Activated T-cell treated with anti-CD3 and anti-CD28 coated beads, Interleukin-2, amount 50 U/mL, for 48 hours (primary cell): ENCODE measurements at places on chromosomes 1 and 21.

DNA sequence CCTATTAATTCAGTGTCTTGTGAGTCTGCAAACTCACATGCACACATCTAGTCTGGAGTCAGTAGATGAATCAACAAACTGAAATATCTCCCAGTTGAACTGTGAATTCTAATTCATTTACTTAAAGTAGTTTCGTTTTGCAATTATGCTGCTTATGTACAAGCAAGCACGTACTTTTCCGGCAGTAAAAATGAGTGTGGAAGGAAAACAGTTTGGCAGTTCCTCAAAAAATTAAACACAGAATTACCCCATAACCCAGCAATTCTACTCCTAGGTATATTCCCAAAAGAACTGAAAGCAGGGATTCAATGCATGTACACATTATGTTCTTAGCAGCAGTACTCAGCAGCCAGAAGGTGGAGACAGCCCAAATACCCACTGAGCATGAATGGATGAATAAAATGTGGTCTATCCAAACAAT, 49.3 kb downstream of the GNB1 start:
- no peak for DNase-seq

DNA sequence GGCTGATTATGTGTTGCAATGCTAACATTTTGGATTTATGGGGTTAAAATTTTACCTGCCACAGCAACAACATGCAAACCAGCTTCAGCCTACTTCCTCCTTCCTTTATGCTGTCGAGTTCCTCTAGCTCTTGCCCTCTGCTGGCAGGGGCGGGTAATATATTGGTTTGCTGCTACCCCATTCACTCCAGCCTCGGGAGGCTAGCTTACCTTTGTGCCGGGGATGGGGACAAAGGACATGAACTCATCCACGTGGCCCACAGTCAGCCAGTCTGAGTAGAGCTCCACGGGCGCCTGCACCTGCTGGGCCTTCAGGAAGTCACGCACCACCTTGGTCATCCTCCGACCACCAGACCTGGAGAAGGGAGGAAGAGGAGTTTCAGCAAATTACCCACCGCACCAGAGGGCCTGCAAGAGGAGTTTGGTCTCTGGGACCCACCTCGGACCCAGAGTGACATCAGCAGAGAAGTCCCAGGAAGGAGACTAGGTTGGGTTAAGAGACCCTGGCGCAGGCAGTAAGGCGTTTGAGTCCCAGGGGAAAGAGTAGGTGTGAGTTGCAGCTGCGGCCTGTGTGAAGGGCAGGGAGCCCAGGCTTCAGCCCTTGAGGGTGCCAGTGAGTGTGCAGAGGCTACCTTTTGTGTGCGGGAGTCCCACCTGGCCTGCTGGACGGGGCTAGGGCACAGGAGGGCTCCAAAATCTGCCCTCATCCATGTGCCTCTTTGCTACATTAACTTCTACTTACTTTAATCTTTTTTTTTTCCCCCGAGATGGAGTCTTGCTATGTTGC, 21.8 kb upstream of the SDHB start:
- peak; percentile 31 for DNase-seq

DNA sequence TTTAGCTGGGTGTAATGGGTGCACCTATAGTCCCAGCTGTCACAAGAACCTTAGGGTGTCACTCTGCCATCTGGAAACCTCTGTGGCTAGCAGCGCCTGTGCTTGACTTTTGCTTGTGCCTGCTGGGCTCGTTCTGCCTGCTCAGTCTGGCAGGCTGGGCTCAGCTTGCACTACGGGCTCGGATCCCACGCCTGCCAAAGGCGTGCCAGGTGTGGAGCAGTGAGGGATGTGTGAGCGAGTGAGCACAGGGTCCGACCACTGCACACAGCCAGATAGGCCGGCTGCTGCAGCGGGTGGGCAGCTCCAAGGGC, 2.8 kb upstream of the LSM10 start:
- DNase-seq, result no peak

- no peak for DNase-seq
These were observed 259.3 kb downstream of the HLX start for GRCh38 chr1:221138516-221138915.

DNA sequence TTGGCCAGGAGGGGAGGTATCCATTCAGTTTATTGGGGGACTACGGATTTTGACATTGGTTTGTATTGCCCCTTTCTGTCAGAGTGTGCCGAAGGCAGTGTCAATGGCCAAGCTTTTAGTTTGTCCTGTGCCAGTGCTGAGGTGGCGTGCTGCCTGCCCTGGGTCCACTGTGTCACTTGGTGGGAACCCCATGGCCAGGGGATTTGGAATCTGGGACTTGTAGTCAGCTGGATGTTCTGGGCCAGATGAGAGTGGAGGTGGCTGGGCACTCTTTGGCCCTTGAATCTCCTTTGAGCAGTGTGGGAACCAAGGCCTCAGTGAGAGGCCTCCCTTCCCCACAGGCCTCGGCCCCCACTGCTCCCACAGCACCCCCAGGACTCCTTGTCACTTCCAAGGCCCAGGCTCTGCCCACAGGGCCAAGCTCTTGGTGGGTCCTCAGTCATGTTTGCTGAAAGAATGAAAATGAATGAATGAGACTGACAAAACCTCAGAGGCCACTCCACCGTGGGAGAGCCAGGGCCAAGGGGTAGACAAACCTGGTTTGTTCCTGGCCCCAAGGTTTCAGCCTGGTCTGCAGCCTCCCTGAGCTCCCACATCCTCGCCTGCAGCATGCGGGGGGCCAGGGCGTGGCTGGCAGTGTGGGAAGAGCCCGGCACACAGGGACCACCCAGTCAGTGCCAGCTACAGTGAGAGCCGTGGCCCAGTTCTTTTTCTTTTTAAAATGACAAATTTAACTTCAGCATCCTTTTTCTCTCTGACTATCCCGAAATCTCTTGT, 412.2 kb downstream of the MATN1 start:
- DNase-seq, result no peak

GRCh38 chr21:34612557-34612956, 2.4 kb downstream of the RCAN1 start:
- no peak for DNase-seq

- DNase-seq, result no peak
These were observed 11.5 kb downstream of the LAMC1 start for GRCh38 chr1:183034682-183035081.

GRCh38 chr21:34688145-34688544, 19.4 kb downstream of the CLIC6 start:
- no peak for DNase-seq

- no peak for DNase-seq
These were observed 42.5 kb upstream of the IL10 start for GRCh38 chr1:206814716-206815341.
